ENCODE measurements at places on chromosomes 12 and 14.

DNA sequence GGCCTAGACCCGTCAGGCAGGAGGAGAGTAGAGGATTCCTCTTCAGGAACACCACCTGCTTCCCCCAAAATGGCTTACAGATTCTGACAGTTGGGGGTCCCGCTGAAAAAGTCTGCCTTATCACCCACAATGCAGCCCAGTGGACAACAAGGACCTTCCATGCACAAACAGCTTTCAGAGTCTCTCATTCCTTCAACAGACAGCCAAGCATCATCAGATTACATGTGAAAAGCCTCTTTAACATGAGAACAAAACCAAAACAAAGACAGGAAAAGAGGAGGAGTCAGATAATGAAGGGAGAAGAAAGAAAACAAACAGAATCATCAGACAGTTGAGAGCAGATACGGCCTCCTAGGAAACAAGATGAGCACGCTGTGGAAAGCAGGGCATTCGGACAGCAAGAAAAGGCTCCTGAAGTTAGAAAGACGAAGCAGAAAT lies 18.3 kb downstream of the KCTD10 start:
- no peak for DNase-seq

GRCh38 chr12:25401547-25402345 lies 151.0 kb upstream of the KRAS start:
- DNase-seq, result no peak

DNA sequence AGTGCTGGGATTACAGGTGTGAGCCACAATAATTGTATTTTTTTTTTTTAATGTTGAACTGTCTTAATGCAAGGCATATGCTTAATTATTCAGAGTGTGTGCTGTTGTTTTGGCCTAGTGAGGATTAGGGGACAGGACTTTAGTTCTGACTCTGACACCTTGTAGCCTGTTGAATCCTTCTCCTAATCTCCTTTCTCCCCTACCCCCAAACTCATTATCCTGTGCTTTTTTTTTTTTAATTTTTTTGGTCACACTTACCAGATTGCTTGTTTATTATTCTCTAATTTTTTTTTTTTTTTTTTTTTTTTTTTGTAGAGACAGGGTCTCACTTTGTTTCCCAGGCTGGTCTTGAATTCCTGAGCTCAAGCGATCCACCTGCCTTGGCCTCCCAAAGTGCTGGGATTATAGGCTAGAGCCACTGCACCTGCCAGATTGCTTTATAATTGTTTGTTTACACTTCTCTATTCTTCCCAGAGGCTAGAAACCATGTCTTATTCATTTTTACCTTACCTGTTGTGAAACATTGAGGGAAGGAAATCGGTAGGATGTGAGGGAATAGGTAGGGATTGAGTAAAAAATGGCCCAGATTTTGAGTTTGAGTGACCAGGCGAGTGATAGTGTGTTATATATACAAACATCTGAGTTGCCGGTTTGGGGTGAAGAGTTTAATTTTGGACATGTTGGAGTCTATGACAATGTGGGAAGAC lies 32.2 kb downstream of the DIP2B start:
- DNase-seq, result no peak

DNA sequence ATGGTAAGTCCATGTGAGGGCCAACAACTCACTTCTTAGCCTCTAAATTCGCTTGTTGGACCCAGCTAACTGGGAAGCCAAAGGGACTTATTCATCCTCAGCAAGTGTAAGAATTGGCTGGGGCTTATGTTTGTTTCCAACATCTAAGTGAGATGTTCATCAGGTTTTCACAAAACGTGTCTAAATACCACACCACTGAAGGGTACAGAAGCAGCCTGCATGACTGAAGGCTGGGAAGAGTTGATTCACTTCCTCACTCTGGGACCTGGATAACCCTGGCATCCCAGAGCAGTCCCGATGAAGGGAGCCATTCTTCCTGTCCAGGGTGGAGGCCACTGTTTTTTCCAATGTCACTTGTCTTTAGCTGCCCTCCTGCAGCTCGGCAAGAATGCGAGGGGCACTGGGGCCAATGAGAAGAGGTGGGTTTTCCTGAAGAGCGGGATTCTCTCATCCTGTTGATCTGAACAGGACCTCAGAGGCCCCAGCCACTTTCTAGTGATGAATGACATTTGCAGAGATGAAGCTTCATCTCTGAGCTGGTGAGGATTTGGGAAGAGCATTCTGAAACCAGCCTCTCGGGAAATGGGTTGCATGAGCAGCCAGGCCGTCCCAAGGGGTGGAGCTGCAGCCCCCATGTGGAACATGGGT lies 12.2 kb upstream of the COL2A1 start:
- DNase-seq, result no peak

DNA sequence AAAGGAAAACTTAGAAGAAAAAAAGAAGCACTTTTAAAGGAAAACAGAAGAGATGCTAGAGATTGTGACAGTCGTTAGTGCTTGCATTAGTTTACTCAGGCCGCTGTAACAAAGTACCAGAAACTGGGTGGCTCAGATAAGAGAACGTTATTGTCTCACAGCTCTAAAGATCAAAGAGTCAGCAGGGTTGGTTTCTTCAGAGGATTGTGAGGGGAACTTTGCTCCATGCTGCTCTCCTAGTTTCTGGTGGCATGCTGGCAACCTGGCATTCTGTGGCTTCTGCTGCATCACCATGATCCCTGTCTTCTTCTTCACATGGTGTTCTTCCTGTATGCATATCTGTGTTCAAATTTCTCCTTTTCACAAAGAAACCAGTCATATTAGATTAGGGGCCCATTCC lies 119.4 kb upstream of the PLEKHA5 start:
- no peak for DNase-seq

DNA sequence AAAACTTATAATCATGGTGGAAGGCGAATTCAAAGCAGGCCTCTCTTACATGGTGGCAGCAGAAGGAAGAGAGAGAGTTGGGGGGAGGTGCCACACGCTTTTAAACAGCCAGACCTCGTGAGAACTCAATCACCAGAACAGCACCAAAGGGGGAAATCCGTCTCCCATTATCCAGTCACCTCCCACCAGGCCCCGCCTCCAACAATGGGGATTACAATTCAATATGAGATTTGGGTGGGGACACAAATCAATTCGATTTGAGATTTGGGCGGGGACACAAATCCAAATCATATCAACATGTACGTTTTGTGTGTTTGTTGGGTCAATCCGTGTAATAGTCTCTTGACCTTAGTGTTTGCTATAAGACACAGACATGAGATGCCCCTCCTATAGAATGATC lies 21.8 kb upstream of the WNK1 start:
- no peak for DNase-seq

DNA sequence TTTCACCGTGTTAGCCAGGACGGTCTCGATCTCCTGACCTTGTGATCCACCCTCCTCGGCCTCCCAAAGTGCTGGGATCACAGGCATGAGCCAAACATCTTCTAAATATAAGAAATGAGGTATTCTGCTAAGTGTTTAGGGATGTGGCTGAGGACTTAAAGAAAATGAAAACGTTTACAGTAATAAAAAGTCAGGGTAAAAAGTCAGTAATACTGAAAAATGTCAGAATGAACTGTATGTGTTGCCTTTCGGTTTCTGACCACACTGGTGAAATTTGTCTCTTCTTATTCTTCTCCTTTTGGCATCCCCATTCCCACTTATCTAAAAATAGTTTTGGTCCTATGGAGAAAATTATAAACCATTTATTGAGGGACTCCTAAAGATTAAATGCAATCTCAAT lies 20.5 kb downstream of the TMEM116 start:
- no peak for DNase-seq

- no peak for DNase-seq
Measured at GRCh38 chr12:89779090-89779489, 70.5 kb upstream of the ATP2B1 start.

DNA sequence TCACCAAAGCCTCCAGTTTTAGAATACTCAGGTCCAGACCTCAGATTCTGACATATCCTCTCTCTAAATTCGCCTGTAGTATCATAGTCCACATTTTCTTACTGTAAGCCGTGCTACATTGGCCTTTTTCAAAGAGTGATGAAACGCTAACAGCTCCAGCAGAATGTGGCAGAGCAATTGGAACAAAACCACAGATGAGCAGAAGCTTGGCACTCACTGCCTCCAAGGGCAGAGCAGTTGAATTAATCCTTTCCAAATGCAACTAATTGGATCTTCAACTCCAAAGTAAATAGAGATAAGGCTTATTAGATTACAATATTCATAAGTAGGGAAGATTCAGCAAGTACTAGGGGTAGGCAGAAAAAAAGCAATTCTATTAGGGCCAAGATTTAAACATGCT lies 128.3 kb downstream of the SLC35F4 start:
- DNase-seq, result no peak

GRCh38 chr12:82090165-82090564 lies 268.0 kb downstream of the CCDC59 start:
- no peak for DNase-seq

DNA sequence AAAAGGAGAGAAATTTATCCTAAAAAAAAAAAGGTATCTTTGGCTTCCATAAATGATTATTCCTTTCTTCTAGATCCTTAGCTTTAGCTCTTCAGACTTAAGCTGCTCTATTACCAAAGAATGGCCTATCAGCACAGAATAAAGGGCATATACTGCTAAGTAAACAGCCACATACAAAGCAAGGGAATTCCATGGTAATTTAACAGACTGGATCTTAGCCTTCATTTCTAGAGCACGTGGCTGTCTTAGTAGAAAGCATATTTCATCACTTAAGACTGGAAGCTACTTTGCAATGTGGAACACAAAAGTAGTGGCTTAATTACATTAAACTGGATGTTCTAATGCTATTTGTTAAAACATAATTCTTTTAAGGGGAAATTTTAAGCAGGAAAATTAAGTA lies 23.1 kb downstream of the TMED10 start:
- DNase-seq, result no peak

DNA sequence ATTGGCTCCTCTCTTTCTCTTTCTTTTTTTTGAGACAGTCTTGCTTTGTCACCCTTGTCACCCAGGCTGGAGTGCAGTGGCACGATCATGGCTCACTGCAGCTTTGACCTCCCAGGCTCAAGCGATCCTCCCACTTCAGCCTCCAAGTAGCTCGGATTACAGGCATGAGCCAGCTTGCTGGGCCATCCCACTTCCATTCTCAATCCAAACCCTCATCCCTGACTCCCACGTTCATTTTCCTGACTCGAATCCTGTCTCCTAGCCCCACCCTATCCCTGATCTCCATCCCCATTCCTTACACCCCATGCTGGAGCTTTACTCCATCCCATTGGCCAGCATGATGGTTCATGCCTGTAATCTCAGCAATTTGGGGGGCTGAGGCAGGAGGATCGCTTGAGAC lies 7.8 kb downstream of the SPRYD4 start:
- DNase-seq, result no peak

GRCh38 chr12:64192644-64193444 lies 29.3 kb downstream of the KICS2 start:
- no peak for DNase-seq

DNA sequence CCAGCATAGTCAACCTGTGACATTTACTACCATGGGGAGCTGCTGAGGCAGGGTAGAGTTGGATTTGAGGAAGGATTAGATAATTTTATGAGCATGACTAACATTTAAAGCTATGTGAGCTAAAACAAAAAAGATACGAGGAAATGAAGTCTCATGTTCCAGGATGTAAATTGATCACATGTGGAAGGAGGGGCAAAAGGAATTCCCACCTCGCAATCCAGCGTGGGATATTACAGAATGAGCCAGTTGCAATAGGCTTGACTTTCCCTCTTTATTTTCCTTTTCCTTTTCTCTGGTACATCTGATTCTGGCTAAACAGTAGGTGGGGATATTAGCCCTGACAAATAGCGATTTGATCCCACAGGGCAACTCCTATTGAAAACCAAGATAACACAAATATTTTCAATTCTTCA lies 214.9 kb upstream of the HMGA2 start:
- no peak for DNase-seq

- DNase-seq, result no peak
Measured at GRCh38 chr14:103374121-103374520, 11.1 kb upstream of the MARK3 start.

GRCh38 chr14:75547552-75548250 lies 25.4 kb downstream of the BATF start:
- DNase-seq, result no peak

GRCh38 chr12:80636832-80637231 lies 70.6 kb upstream of the MYF6 start:
- no peak for DNase-seq

- DNase-seq, result no peak
Measured at GRCh38 chr12:63822352-63822751, 22.1 kb upstream of the SRGAP1 start.

DNA sequence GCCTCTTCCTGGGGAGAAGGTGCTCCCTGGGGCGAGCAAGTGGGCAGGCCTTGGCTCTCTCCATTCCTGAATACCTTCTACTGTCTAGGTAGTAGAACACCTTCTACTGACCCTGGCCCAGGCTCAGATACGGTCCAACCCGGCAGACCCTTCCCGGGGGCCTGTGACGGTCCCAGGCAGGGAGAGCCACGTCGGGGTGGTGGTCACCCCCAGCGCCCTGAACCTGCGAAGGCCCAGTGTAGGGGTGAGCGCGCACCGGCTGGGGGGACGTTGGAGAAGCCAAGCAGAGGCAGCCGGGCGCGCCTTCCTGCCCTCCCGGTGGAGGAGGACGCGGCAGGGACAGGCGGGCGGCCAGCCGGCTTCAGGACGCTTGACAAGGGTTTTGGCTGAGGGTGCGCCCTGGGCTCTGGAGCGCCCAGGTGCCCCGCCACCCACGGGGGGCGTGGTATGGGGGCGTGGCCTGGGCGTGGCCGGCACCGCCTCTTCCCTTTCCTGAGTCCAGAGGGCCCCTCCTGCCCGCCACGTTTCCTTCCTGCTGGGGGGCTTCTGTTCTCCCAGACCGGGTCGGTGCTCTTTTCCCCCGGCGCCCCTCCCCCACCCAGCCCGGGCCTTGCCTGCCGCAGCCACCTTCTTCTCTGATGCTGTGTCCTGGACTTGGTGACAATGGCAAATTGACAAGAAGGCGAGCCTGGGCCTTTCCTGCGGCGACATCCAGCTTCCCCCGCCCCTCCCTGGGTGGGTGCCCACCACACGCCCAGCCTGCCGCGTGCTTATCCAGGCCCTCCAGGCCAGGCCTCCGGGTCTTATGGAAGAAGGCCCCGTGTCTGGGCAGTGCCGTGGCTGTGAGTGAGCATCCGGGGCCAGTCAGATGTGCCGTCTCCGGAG lies 24.5 kb upstream of the PPP1R13B start:
- no peak for DNase-seq

GRCh38 chr12:131723532-131723931 lies 12.6 kb downstream of the SFSWAP start:
- no peak for DNase-seq

- no peak for DNase-seq
Measured at GRCh38 chr12:13784504-13784903, 196.9 kb downstream of the GRIN2B start.

DNA sequence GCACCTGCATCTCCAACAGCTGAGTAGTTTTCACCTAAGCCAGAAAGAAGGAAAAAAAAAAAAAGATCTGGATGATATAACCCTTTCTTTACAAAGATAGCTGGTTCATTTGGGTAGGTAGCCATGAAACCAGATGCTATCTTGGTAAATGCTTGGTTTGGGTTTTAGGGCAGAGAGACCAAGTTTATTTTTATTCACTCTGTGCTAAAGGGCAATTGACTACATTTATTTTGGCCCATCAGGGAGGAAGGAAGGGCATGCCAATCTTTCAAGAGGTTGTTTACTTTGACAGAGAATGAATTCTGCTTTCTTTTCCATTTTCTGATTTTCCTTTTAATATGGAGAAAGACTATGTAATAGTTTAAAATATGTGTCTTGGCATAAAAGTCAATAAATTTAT lies 91.0 kb downstream of the NTN4 start:
- DNase-seq, result no peak

- DNase-seq, result no peak
Measured at GRCh38 chr12:34338751-34339150, 316.5 kb downstream of the ALG10 start.
